ENCODE measurements at places on chromosomes 13 and 19.

DNA sequence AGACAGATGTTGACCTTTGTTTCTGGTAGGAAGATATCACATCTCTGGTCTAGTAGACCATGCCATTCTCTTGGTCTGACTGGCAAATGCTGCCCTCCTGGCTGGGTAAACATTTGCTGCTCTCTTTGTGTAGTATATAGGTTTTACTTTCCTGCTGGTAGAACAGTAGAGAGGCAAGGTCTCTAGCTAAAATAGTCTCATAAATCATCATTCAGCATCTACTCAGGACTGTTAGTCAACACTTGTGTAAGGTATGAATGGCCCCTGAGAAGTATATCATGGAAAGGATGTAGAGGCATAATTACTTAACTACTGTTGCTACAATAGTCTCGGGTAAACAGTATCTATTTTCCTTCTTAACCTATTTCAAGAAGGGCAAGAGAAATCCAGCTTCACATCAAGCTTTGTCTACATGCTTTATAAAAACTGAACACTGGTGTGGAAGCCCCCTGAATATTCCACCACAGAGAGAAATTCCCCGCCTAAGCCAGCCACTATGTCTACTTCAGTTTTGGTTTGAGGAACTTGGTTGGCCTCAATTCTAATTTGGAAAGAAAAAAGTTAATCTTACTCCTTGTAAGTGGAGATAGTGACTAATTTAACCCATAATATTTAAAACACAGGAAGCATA is 18.4 kb upstream of the MYCBP2 start:
- H3K4me1 ChIP-seq, result no peaks in the 10 kb centered on the region
- H3K4me3 ChIP-seq, result no peak overlapping the region
- peak; percentile 15 for DNase-seq
- no peaks in the 10 kb centered on the region for H3K36me3 ChIP-seq

- DNase-seq, result no peak
- peaks cover 3% of the 10 kb centered on the region for H3K4me1 ChIP-seq
- peak overlapping the region; percentile 95 for H3K4me3 ChIP-seq
- H3K27me3 ChIP-seq, result no peaks in the 10 kb centered on the region
- peak overlapping the region; percentile 79 for H3K27ac ChIP-seq
These were observed 2.3 kb downstream of the ABHD17A start for GRCh38 chr19:1882786-1883692.

GRCh38 chr13:23796551-23796950 is 92.6 kb downstream of the MIPEP start:
- no peak overlapping the region for H3K4me3 ChIP-seq
- no peaks in the 10 kb centered on the region for H3K4me1 ChIP-seq
- peaks cover 4% of the 10 kb centered on the region for H3K36me3 ChIP-seq
- no peaks in the 10 kb centered on the region for H3K27me3 ChIP-seq

DNA sequence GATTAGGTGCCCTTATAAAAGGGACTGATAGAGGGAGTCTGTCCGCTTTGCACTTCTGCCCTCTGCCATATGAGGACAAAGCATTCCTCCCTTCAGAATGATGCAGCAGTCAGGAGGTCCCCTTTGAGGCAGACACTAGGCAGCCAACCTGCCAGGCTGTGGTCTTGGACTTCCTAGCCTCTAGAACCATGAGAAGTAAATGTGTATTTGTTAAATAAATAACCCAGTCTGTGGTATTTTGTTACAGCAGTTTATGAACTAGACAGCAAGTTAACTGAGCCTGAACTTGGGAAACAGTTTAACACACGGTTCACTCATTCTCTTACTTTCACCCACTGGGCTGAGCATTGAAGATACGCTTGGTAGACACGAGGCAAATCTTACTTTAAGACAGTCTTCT is 313.2 kb downstream of the UQCRFS1 start:
- H3K36me3 ChIP-seq, result no peaks in the 10 kb centered on the region
- DNase-seq, result no peak
- H3K27me3 ChIP-seq, result no peaks in the 10 kb centered on the region
- H3K4me1 ChIP-seq, result no peaks in the 10 kb centered on the region
- H3K4me3 ChIP-seq, result no peak overlapping the region

GRCh38 chr13:43077046-43077445 is 53.7 kb downstream of the DNAJC15 start:
- H3K27ac ChIP-seq, result no peak overlapping the region
- no peak for DNase-seq
- H3K4me1 ChIP-seq, result peaks cover 6% of the 10 kb centered on the region

- H3K4me1 ChIP-seq, result peaks cover 28% of the 10 kb centered on the region
- no peaks in the 10 kb centered on the region for H3K27me3 ChIP-seq
- H3K4me3 ChIP-seq, result peak overlapping the region; percentile 2
- peaks cover 3% of the 10 kb centered on the region for H3K36me3 ChIP-seq
These were observed 5.3 kb upstream of the GPR183 start for GRCh38 chr13:99312493-99312883.

DNA sequence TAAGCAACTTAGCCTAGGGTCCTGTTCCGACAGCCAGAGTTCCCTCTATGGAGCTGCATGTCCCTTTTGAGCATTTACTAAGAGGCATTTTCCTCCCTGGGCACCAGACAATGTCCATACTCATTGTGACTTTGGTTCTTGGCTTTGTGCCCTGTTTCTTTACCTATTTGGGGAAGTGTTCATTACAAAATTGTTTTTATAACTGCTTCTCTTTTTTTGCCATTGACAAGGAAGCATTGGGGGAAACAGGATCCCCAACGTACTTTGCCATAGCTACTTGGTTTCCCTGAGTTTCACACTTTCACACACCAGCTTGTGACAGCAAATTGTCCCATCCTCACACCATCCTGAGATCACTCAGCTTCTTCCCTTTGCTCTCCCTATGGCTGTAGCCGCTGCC is 81.1 kb upstream of the SIAH3 start:
- peaks cover 4% of the 10 kb centered on the region for H3K4me1 ChIP-seq
- no peaks in the 10 kb centered on the region for H3K36me3 ChIP-seq

DNA sequence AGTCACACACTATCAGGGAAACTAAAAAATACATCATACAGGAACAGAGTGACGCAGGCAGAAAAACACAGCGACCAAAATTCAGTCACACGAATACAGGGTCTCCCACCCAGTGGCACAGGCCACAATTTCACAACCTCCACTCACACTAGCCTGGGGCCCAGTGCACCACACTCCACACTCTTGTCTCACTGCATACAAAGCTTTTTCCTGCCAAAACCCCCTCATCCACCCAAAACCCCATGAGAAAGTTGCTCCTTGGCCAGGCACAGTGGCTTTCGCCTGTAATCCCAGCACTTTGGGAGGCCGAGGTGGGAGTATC is 1.2 kb downstream of the S1PR5 start:
- no peak overlapping the region for H3K4me3 ChIP-seq
- no peak overlapping the region for H3K27ac ChIP-seq
- H3K4me1 ChIP-seq, result peaks cover 29% of the 10 kb centered on the region
- no peak for DNase-seq
- H3K27me3 ChIP-seq, result peaks cover 4% of the 10 kb centered on the region

- no peak overlapping the region for H3K27ac ChIP-seq
- no peak overlapping the region for H3K4me3 ChIP-seq
- H3K36me3 ChIP-seq, result no peaks in the 10 kb centered on the region
- H3K4me1 ChIP-seq, result no peaks in the 10 kb centered on the region
- no peak for DNase-seq
These were observed 362.6 kb downstream of the KCNRG start for GRCh38 chr13:50377726-50378270.

DNA sequence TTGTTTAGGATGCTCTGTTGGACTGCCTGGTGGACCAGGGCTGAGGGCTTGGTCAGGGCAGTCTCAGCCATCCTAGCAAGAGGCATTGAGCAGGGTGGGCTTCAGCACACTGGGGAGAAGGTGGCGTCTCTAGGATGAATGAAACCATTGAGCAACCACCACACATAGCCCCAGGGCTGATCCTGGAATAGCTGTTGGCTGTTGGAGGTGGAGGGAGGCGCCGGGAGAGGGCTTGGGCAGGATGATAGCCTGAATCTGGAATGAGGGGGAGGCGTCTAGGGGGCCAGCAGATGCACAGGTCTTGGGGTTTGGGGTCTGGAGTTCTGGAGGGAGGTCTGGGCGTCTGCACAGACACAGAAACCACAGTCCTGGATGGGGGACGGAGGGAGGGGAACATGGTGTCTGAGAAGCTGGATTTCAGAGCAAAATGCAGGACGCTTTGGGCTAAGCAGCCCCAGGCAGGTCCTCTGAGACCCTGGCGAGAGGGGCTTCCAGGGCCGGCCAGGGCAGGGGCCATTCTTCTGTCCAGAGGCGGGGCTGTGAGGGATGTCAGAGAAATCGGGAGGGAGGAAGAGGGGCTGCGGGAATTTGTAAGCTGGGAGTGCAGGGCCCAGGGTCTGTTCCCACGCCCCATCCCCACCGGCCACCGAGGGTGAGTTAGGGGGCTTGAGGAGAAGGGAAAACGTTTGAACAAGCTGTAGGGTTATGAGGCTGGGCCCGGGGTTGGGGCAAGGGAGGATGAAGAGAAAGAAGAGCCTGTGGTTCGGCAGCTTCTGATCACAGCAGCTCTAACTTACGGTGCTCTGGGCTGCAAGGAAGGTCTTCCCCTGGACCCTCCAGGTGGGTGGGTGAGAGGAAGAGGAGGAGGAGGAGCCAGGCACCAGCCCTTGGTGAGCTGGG is 5.2 kb downstream of the TRAPPC5 start:
- peaks cover 24% of the 10 kb centered on the region for H3K36me3 ChIP-seq
- H3K27me3 ChIP-seq, result no peaks in the 10 kb centered on the region
- no peak overlapping the region for H3K27ac ChIP-seq
- no peak for DNase-seq

GRCh38 chr13:48576448-48577010 is 43.6 kb upstream of the RCBTB2 start:
- H3K27me3 ChIP-seq, result no peaks in the 10 kb centered on the region
- no peak for DNase-seq
- no peak overlapping the region for H3K27ac ChIP-seq
- H3K4me1 ChIP-seq, result peaks cover 24% of the 10 kb centered on the region
- H3K4me3 ChIP-seq, result no peak overlapping the region

GRCh38 chr13:26476111-26476781 is 81.2 kb upstream of the WASF3 start:
- H3K27ac ChIP-seq, result no peak overlapping the region
- peak overlapping the region; percentile 32 for H3K4me3 ChIP-seq
- H3K27me3 ChIP-seq, result no peaks in the 10 kb centered on the region

DNA sequence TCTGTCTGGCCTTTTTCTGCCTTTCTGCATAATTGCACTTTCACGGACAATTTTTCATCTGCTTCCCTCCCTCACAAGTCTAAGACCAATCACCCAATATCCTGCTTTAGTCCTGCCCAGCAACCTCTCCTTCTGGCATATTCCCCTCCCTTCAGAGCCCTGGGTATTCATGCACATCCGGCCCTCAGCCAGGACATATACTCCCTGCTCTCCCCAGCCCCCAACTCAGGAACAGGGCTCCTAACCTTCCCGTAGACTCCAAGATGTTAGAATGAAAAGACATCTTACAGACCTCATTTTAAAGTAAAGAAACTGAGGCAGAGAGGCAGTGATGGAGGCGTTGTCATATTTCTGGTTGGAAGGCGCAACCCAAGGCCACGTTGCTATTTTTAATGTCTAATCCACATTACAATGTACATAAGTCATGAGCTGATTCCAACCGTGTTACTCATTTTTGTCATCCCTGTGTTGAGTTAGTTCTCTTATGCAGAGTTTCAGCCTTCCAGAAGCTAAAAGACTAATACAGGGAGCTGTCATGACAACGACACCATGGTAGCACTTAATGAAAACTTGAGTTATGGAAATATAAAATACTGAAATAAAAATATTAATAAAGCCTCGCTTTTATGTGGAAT is 209.2 kb downstream of the TSHZ3 start:
- DNase-seq, result no peak
- H3K4me1 ChIP-seq, result peaks cover 4% of the 10 kb centered on the region
- H3K36me3 ChIP-seq, result no peaks in the 10 kb centered on the region
- H3K27me3 ChIP-seq, result no peaks in the 10 kb centered on the region

DNA sequence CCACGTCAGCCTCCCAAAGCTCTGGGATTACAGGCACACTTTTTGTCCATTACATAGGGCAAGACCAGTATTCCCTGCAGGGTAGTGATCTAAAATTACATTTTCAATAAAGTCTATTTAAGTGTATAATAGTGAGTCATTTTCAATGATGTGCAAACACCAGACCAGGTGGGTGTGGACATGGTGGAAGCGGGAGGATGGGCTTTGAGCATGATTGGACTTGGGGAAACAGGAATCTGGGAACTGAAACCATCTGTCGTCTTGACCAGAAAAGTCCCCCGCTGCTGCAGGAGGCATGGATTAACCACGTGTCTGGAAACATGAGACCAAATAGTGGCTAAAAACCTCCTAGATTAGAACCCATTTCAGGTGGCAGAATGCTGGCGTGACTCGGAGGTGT is 4.9 kb downstream of the FXYD3 start:
- no peak overlapping the region for H3K27ac ChIP-seq
- peaks cover 22% of the 10 kb centered on the region for H3K4me1 ChIP-seq
- H3K4me3 ChIP-seq, result no peak overlapping the region
- H3K36me3 ChIP-seq, result no peaks in the 10 kb centered on the region
- no peaks in the 10 kb centered on the region for H3K27me3 ChIP-seq

GRCh38 chr13:113110852-113111315 is 5.3 kb downstream of the F7 start:
- no peak overlapping the region for H3K27ac ChIP-seq
- H3K27me3 ChIP-seq, result no peaks in the 10 kb centered on the region
- H3K4me3 ChIP-seq, result peak overlapping the region; percentile 42

DNA sequence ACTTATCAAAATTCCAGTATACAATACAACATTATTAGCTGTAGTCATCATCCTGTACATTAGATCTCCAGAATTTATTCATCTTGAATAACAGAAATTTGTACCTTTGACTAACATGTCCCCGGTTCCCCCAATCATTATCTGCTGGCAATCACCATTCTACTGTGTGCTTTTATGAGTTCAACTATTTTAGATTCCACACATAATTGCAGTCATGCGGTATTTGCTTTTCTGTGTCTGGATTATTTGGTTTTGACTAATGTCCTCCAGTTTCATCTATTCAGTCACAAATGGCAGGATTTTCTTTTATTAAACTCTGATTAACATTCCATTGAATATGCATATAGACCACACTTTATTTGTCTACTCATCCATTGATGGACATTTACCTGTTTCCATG is 530.7 kb upstream of the SLITRK1 start:
- no peak for DNase-seq
- no peaks in the 10 kb centered on the region for H3K27me3 ChIP-seq
- no peak overlapping the region for H3K27ac ChIP-seq
- no peaks in the 10 kb centered on the region for H3K36me3 ChIP-seq

DNA sequence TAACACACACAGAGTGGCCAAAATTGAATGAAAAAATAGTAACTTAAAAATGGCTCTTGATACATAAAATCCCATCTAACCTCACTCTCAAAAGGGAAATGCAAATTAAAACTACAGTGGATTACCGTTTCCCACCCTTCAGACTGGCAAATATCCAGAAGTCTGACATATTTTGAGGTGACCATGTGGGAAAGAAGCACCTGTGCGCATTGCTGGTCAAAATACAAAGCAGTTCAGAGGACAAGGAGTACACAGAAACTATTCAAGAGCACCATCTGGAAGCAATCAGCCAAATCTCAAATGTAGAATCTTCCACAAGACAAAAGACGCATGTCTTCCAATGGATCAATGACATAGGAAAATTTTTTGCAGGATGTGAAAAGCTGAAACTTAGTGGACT is 23.2 kb downstream of the NALCN start:
- no peaks in the 10 kb centered on the region for H3K4me1 ChIP-seq
- no peaks in the 10 kb centered on the region for H3K36me3 ChIP-seq
- H3K27ac ChIP-seq, result no peak overlapping the region
- DNase-seq, result no peak

- H3K27me3 ChIP-seq, result peaks cover 2% of the 10 kb centered on the region
- H3K27ac ChIP-seq, result no peak overlapping the region
- H3K4me3 ChIP-seq, result no peak overlapping the region
- peaks cover 22% of the 10 kb centered on the region for H3K4me1 ChIP-seq
- H3K36me3 ChIP-seq, result no peaks in the 10 kb centered on the region
These were observed 2.8 kb upstream of the KLF5 start for GRCh38 chr13:73055813-73056564.

- no peaks in the 10 kb centered on the region for H3K4me1 ChIP-seq
- peaks cover 2% of the 10 kb centered on the region for H3K27me3 ChIP-seq
- H3K36me3 ChIP-seq, result no peaks in the 10 kb centered on the region
- no peak for DNase-seq
These were observed 26.3 kb downstream of the TMEM255B start for GRCh38 chr13:113785051-113786010.
